RWPE2 (cell line): ENCODE measurements at places on chromosomes 2 and 18.

DNA sequence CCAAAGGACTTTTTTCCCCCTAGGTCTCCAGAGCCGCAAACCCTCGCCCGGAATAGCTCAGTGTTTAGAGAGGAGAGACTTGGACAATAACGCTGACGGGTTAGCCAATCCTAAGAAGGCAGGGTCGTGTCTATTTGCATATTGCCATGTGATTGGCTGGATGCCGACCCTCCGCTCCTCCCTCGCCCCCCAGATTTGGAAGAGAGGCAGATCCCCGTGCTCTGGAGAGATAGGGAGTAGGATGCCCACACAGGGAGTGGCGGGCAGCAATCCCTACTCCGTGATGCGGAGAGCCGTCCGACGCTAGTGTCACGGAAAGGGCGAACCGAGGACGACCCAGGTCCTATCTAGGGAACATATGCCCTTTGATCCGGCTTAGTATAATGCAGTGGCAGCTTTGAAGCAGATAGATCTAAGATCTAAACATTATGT is 1.4 kb downstream of the WNT6 start:
- H3K36me3 ChIP-seq: no peaks in the 10 kb centered on the region
- no peak overlapping the region for H3K27ac ChIP-seq
- H3K4me1 ChIP-seq: peaks cover 4% of the 10 kb centered on the region
- no peak for DNase-seq
- no peak overlapping the region for H3K4me3 ChIP-seq

DNA sequence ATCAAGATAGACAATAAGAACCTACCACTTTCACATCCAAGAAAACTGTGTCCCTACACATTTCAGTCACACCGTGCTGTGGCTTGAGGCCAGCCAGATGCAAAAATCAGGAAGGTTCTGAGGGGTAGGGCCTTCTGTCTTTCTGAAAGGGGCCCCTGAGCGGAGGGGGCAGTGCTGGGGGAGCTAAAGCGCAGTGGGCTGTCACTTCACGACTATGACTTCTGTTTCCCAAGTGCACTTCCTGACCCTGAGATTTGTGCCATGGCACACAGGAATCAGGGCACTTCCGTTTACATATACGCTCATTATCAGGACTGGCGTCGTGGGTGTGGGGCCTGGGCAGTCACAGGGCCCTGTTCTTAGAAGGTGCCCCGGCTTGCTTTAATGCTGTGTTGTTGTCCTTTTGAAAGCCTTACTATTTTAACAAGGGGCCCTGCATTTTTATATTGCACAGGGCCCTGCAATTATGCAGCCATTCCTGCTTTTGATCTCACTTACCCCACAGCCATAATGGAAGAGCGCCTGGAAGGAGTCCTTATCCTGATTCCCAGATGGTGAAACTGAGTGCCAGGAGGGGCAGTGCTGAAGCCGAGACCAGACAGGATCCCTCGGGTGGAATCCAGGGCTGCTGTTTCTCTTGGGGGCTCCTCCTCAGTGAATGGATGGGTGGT is 620 bp downstream of the NGEF start:
- no peaks in the 10 kb centered on the region for H3K36me3 ChIP-seq
- H3K4me3 ChIP-seq: no peak overlapping the region
- no peaks in the 10 kb centered on the region for H3K27me3 ChIP-seq
- DNase-seq: no peak
- no peaks in the 10 kb centered on the region for H3K4me1 ChIP-seq

GRCh38 chr18:13266218-13267100 is 47.9 kb downstream of the LDLRAD4 start:
- H3K4me1 ChIP-seq: no peaks in the 10 kb centered on the region
- no peak for DNase-seq
- H3K36me3 ChIP-seq: no peaks in the 10 kb centered on the region
- H3K27ac ChIP-seq: no peak overlapping the region

DNA sequence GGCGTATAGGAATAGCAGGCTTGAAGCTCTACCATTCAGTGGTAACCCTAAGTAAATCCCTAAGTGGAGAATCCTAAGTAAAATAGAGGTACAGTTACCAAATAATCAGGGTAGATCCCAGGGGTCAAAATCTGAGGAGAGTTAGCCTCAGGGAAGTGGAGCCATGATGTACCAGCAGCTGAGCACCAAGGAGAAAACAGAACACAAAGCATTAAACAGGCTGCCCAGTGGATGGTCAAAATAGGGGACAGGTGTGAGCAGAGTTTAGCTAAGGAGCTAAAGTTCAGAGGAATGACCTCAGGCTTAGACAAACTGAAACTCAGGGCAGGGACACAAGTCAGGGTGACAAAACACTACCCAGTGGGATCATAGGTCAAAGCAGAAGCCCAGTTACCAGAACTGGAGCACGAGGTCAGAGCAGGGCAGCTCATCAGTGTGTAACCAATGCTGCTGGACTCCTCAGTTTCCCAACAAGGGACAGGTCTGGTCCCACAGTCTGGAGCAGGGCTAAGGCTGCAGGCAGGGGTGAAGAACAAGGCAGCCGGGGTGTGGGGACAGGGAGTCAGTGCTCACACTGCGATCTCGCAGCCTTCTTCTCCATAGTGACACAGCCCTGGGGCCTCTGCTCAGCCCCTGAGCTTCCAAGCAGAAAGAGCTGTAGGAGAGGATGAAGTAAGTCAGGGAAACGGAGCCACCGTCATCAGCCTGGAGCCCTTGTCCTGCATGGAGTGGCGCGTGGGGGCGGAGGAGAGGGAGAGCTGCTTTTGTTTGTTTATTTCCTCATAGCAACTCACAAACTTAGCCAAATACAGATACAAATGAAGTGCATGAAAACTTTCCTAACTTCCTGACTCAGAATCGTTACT is 264.0 kb downstream of the MREG start:
- H3K4me1 ChIP-seq: peaks cover 7% of the 10 kb centered on the region
- no peaks in the 10 kb centered on the region for H3K27me3 ChIP-seq
- no peak for DNase-seq
- H3K36me3 ChIP-seq: no peaks in the 10 kb centered on the region

GRCh38 chr2:188788621-188789020 is 185.6 kb upstream of the COL3A1 start:
- DNase-seq: no peak
- no peaks in the 10 kb centered on the region for H3K36me3 ChIP-seq

DNA sequence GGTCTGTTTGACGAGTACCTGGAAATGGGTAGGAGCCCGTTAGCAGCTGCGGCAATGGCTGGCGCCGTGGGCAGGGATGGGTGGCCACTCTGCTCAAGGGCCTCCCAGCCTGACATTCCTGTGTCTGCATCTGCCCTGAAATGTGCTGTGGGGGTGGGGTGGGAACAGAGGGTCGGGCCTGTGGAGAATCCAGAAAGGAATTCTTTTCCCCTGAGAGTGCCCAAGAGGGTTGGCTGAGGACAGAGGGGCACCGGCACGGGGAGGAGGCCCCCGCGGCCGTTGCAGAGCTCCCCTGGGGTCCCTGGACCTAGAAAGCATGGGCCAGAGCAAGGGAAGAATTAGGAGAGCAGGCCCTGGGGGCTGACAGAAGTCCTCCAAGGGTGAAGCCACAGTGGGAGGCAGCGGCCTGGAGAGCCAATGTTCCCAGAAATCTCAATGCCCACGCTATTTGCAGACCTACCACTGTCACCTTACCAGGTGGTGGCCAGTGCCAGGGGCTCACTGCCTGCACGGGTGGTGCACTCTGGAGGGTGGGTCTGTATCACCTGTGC is 27.8 kb downstream of the ANO7 start:
- H3K27me3 ChIP-seq: no peaks in the 10 kb centered on the region
- H3K27ac ChIP-seq: no peak overlapping the region
- no peaks in the 10 kb centered on the region for H3K36me3 ChIP-seq
- no peak overlapping the region for H3K4me3 ChIP-seq
